Upper lobe of right lung (tissue), 1 donor: ENCODE measurements at places on chromosomes 7 and 10.

DNA sequence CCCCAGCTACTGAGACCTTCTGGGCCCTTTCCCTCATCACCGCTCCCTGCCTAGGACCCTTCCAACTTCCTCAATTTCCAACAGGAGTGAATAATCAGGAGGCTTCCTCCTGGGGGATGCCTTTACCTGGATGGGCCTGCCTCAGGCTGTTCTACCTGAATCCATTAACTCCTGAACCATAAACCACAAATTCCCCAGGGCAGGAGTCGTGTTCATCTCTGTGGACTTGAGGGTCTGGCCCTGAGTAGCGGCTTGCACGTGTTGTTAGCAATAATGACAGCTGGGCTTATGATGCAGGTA lies 105.1 kb upstream of the GPR26 start:
- no peak for DNase-seq

DNA sequence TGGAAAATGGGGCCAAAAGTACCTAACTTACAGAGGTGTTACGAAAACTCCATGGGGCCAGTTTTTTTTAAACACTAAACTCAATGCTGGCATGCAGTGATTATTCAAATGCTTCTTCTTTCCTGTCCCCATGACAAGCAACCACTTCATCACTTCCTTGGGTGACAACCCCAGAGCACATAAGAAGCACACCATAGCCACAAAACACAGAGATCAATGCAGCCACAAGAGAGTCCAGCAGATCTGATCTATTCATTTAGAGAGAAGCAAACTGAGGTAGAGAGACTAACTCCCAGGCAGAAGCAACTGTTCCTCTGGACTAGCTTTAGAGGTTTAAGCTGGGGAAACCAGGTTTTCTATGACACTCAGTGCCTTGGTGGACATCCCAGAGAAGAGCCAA lies 180.0 kb downstream of the GRID1 start:
- DNase-seq = no peak

DNA sequence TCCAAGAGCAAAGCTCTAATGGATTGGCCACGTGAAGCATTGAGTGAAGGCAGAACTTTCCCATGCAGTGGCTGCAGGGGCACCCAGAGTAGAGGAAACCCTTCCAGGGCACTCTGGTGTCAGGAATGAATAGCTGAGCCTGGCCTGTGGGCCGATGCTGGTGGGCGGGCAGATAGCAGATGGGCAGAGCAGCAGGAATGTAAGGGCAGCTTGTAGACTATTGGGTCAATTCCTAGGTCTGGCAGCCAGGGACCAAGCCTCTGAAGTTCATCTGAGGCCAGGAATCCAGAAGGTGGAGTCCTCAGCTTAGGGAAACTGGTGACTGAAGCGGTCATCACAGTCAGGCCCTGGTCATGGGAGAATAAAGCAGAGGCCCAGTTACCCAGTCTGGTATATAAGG lies 115.4 kb downstream of the TMEM178B start:
- DNase-seq = no peak

DNA sequence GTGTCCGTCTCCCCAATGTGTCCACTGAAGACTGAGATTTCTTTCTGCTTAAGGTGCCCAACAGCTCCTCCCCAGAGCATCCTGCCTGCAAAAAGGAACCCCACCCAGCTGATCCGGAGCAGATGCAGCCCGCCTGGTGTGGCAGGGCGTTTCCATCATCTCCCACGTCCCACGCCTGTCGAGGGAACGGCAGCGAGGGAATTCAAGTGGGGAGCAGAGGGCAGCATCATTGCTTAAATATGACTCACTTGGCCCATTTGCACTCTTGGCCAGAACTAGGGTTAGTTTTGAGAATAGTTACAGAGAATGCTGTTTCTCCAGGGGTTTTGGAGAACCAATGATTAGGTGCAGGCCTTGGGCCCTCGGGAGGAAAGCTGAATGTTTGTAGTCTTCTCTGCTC lies 20.8 kb downstream of the VWA2 start:
- peak; percentile 69 for DNase-seq

DNA sequence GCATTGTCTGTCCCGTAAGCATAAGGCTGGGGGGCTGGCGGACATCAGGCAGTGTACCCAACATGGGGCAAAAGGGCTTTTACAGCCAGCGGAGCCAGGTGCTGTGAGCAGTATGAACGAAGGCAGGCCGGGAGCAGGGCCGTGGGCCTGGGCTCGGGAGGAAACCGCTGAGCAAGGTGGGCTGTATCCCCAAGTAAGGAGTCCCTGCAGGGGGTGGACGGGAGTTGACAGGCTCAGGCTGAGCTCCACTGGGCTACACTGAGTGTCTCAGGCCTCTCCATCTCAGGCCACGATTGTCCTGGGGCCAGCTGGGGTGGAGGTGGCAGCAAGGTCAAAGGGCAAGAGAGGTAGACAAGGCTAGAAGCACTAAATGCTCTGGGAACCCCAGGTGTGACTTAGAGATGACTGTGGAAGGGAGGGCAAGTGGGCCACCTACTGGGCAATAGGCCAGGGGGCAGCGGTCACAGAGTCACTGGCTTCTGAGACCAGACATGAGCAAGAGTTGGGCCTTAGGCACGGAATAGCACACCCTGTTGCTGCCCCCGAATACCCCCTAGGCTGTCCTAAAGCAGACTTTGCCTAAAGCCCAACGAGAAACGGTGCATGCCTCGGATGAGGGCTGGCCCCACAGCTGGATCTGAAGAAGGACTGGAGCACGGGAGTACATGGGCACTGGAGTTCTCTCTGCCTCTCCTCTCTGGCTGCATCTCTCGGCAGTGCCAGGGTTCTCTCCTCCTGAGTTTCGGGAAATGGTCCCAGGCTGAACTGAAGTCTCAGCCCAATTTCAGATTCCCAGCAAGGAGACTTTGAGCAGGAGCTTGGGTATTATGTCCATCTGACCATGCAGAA lies 10.8 kb upstream of the RAMP3 start:
- peak; percentile 64 for DNase-seq

DNA sequence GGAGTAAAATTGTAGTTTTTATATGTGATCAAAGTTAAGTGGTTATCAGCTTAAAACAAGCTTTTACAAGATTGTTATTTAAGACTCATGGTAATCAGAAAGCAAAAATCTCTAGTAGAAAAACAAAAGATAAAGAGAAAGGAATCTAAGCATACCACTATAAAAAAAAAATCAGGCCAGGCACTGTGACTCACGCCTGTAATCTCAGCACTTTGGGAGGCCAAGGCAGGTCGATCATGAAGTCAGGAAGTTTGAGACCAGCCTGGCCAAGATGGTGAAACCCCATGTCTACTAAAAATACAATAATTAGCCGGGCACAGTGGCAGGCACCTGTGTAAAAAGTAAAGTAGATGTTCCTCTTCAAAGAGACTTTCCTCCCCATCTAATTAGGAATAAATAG lies 265.9 kb upstream of the NRP1 start:
- no peak for DNase-seq

DNA sequence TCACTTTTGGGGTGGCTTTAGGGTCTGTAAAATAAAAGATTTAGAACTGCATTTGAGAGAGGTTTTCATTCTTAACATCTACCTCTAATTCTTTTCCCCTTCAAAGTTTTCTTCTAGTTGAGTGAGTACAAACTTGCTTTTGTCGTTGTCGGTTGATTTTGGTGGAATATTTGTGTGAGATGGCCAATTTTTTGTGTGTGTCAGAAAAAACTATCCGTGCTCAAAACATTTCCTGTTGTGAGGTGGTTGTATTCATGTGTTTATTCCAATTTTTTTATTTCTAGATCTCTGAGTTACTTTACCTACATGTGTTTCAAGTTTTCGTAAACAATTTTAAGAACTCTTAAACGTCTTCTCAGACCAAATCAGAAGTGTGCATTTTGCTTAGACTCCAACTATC lies 1.6 kb downstream of the AHR start:
- DNase-seq = no peak

- no peak for DNase-seq
Measured at GRCh38 chr7:151481650-151482505, 37.8 kb downstream of the RHEB start.

DNA sequence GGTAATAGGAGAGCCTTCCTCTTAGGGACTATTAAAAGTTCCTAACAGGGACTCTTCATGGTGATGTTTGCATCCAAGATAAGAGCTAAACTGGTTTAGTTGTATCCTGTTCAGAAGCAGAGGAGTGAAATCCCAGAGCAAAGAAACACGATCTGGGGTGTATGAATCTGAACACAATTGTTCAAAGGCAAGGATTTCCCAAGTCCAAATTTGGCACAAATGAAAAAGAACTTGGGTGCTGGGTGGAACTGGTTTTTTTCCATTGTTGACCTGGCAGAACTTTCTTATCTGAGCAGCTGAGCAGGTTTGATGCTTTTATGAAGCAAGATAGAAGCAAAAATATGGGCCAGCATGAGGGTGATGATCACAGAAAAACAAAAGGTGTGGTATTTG lies 6.0 kb downstream of the AGFG2 start:
- DNase-seq = no peak

- peak; percentile 63 for DNase-seq
Measured at GRCh38 chr7:150340875-150341262, 560 bp downstream of the RARRES2 start.

DNA sequence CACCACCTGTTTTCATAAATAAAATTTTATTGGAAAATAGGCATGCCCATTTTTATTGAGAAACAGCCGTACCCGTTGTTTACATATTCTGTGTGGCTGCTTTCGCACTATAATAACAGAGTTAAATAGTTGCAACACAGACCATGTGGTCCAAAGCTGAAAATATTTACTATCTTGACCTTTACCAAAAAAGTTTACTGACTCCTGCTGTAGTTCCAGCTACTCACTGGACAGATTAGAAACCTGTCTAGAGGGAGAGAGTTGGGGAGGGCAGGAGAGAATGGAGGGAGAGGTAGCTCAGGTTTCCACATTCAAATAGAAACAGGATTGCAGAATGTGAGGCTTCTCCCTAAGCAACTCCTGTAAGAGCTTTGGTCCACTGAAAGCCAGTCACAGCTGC lies 55.1 kb upstream of the GLCCI1 start:
- DNase-seq = no peak

DNA sequence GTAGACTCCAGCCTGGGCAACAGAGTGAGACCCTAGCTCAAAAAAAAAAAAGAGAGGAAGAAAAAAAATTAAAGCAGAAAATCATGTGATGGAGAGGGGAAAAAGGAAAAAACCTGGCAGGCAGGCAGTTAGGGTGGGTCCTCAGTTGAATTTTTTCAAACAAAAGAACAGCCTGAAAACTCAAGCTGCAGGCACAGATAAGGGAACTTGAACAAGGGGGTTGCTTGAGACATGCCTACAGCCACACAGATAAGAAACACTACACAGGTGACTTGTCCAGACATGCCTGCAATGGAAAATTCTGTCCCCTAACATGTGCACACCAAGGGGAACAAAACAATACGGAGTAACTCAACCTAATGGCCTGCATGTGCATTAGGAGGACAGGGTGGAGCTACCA lies 19.2 kb downstream of the VIM start:
- no peak for DNase-seq

GRCh38 chr7:55427342-55427741 lies 62.2 kb downstream of the LANCL2 start:
- DNase-seq = no peak

- DNase-seq = no peak
Measured at GRCh38 chr10:71316056-71316785, 2.8 kb upstream of the SLC29A3 start.

- DNase-seq = no peak
Measured at GRCh38 chr10:105956550-105956949, 1208.0 kb downstream of the SORCS1 start.

DNA sequence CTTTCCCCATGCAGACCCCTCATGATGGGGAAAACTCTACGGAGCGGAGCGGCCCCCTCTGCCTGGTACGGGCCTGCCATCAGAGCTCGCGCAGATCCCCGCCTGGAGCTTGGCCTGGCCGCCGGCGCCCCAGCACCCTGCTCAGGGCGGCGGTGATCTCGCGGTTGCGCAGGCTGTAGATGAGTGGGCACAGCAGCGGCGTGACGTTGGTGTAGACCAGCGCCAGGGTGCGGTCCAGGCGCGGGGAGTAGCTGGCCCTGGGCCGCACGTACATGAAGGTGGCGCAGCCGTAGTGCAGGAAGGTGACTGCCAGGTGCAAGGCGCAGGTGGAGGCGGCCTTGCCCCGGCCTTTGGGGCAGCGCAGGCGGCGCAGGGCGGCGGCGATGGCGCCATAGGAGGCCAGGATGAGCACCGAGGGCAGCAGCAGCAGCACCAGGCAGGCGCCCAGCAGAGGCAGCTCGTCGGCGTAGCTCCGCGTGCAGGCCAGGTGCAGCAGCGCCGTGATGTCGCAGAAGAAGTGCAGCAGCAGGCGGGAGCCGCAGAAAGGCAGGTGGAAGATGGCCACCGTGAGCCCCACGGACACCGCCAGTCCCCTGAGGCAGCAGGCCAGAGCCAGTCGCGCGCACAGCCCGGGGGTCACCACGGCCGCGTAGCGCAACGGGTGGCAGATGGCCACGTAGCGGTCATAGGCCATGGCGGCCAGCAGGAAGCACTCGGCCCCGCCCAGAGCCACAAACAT lies 33.4 kb downstream of the TAS2R41 start:
- no peak for DNase-seq

DNA sequence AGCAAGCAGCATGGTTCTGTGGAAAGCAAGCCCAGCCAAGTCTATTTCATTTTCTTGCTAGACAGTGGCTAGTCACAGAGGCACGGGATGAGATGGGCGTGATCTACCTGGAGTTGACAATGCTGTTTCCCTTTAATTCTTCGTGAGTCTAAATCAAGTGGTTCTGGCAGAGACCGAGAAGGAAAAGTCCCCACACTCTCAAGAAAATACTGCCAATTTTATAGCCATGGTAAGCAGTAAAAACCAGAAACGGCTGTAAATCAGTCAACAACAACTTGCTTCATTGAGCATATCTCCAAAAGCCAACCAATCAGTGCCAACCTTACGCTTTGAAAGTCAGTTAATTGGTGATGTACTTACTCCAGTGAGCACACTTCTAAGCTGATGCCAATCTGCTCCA lies 223.4 kb downstream of the SEC23IP start:
- no peak for DNase-seq

GRCh38 chr10:131810036-131810804 lies 90.6 kb upstream of the PPP2R2D start:
- peak; percentile 46 for DNase-seq

DNA sequence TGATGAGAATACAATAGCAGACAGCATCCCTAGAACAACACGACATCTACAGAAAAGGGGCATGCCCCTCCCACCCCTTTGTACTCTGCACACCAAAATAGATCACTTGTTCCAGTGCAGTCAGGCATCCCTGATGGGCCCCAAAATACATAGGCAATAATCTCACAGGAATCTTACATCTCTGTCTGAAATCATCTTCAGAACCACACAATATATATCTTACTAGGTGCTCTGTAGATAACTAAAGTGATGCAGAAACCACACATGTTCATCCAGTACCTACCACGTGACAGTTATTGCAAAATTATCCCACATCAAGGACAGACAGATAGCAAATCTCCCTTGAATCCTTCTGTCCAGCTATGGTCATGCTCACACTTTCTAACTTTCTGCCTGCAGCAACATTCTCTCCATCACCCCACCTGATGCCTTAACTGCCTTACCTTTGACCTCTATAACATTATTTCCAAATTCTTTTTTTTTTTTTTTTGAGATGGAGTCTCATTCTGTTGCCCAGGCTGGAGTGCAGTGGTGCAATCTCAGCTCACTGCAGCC lies 30.7 kb downstream of the ST8SIA6 start:
- no peak for DNase-seq

GRCh38 chr10:84166620-84167288 lies 6.8 kb upstream of the GPR15LG start:
- no peak for DNase-seq

- peak; percentile 85 for DNase-seq
Measured at GRCh38 chr10:70558871-70559810, 43.4 kb downstream of the PRF1 start.

GRCh38 chr7:80078886-80079285 lies 55.7 kb upstream of the GNAI1 start:
- DNase-seq = no peak
